CD8-positive, alpha-beta memory T cell (primary cell): ENCODE measurements at places on chromosomes 3 and 15. TPM values are rescaled to one million over a fixed set of nuclear protein-coding genes. Genes with fewer than 3 reads are reported as not detected.
A peak's percentile ranks its signal among the peaks of the same experiment; 100 is the strongest.

GRCh38 chr3:78610462-78611125, 1157.2 kb downstream of the ROBO1 start:
- DNase-seq, result no peak
- no peaks in the 10 kb centered on the region for H3K36me3 ChIP-seq
- H3K27ac ChIP-seq, result no peak overlapping the region
- H3K4me3 ChIP-seq, result no peak overlapping the region

- no peaks in the 10 kb centered on the region for H3K36me3 ChIP-seq
- no peak for DNase-seq
- H3K27ac ChIP-seq, result no peak overlapping the region
- H3K4me1 ChIP-seq, result no peaks in the 10 kb centered on the region
- H3K27me3 ChIP-seq, result no peaks in the 10 kb centered on the region
- no peak overlapping the region for H3K4me3 ChIP-seq
These were observed 35.1 kb upstream of the PTPRG start for GRCh38 chr3:61526308-61526707.

- H3K27ac ChIP-seq, result no peak overlapping the region
- no peaks in the 10 kb centered on the region for H3K4me1 ChIP-seq
- no peak overlapping the region for H3K4me3 ChIP-seq
These were observed 417.3 kb downstream of the NLGN1 start for GRCh38 chr3:173814809-173815208.

DNA sequence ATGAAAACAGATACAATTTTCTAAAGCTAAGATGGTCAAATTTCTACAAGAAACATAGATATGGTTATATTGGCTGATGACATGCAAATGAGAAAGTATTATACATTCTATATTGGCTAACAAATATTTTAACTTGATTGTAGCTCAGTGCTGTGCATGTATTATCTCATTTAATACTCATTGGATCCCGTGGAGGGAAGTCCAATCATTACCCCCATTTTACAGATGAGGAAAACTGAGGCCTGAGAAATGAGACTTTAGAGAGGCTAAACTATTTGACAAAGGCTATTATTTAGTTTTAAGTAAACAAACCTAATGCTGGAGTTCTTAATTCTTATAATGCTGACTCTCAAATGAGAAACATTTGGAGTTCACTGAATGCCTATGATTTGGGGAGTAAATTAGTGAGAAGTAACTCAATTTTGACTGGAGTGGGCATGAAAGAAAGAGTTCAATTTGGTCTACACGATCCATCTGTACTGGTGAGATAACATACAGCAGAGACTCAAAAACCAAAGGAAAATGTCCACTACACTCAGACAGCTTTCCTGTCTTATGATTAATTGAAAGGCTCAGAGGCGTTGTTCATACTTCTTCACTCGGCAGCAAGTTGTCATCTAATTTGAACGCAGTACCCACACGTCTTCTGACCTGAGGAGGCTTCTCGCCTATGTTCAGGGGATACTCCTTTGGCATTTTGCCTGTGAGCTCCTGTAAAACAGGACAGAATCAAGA, 72.2 kb upstream of the LMOD3 start:
- peaks cover 21% of the 10 kb centered on the region for H3K4me1 ChIP-seq
- no peak overlapping the region for H3K27ac ChIP-seq
- no peaks in the 10 kb centered on the region for H3K36me3 ChIP-seq

DNA sequence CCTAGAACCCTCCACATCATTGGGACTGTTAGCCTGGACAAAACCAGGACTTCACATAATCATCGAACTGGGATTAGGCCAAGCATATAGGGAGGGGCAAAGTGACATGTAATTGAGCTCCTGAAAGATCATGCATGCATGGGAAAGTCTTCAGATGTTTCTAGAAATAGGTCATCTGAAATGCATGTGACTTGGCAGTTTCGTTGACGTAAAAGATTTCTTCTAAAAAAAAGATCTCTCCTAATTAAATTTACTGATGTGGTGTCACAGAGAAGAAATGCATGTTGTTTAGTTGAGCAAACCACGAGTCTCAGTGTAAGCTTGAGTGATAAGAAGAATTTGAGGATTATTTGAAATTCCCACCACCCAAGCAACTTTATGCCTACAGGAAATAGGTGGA, 70.0 kb upstream of the LIMD1 start:
- H3K4me1 ChIP-seq, result no peaks in the 10 kb centered on the region
- no peak overlapping the region for H3K4me3 ChIP-seq
- H3K36me3 ChIP-seq, result peaks cover 14% of the 10 kb centered on the region

- no peak overlapping the region for H3K27ac ChIP-seq
- H3K4me1 ChIP-seq, result no peaks in the 10 kb centered on the region
- DNase-seq, result no peak
- no peak overlapping the region for H3K4me3 ChIP-seq
- peaks cover 8% of the 10 kb centered on the region for H3K27me3 ChIP-seq
These were observed 6.1 kb upstream of the RPP14 start for GRCh38 chr3:58299839-58300516.

DNA sequence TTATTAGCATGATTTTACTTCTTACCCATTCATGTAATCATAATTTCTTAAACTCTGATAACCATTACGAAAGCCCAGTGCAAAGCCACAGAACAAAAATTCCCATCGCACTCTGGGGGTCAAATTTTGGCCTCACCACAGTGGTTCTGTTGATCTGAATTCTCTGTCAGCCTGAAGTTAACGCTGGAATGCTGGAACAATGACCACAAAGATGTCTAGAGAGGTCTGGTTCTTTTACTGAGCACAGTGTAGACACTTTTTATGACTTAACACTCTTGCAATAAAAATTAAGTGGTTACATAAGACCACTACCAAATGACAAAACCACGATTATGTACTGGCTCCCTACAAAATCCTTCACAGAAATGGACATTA, 94.7 kb downstream of the PDZRN3 start:
- no peak overlapping the region for H3K27ac ChIP-seq
- no peaks in the 10 kb centered on the region for H3K27me3 ChIP-seq
- no peak for DNase-seq
- H3K4me3 ChIP-seq, result no peak overlapping the region
- H3K4me1 ChIP-seq, result no peaks in the 10 kb centered on the region
- no peaks in the 10 kb centered on the region for H3K36me3 ChIP-seq

DNA sequence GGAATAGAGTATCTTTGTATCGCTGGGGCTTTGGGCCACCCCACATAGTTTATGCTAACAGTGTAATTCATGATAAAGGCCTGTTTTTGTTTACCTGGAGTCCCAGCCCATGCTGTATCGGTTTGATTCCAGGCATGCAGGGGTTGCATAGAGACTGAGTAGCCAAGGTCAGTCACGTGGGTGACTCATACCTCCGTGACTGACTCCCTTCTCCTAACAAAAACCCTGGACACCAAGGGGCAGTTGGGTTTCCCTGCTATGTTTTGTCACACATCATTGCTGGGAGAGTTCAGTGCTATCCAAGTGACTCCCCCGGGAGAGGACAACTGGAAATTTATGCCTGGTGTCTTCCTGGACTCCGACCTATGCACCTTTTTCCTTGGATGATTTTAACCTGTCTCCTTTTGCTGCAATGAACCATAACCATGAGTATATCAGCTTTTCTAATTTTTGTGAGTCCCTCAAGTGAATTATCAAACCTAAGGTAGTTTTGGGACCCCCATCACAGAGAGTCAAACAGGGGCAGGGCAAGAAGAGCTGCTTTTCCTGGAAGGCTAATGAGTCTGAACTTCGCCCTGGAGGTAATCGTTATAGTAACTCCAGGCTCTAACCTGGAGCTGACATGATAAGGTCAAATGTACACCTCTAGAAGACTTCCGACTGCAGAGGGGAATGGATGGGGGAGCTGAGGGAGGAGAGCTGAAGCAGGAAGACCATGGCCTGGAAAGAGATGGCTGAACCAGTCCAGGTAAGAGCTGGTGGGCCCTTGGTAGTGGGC, 57.0 kb downstream of the SRGAP3 start:
- H3K4me3 ChIP-seq, result no peak overlapping the region
- no peak for DNase-seq
- no peaks in the 10 kb centered on the region for H3K27me3 ChIP-seq
- no peaks in the 10 kb centered on the region for H3K4me1 ChIP-seq
- H3K36me3 ChIP-seq, result no peaks in the 10 kb centered on the region
- no peak overlapping the region for H3K27ac ChIP-seq

DNA sequence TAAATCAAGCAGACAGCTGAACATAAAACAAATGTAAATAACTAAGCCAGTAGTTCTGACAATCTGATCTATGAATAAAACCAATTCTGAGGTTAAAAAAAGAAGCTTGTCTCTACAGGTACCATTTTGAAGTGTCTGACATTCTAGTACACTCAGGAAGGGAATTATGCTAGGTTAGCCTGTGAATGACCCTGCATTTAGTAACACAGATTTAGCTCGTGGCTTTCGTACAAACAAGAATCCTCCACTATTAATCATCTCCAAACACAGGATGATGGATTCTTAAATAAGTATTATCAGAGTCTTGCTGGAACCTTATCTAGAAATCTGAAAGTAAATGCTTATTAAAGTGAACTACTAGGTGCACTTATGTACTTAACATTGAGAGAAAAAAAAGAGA, 1120.1 kb downstream of the ROBO1 start:
- no peaks in the 10 kb centered on the region for H3K27me3 ChIP-seq
- no peaks in the 10 kb centered on the region for H3K4me1 ChIP-seq
- no peak overlapping the region for H3K27ac ChIP-seq
- H3K4me3 ChIP-seq, result no peak overlapping the region
- no peaks in the 10 kb centered on the region for H3K36me3 ChIP-seq

GRCh38 chr3:129469026-129469425, 29.0 kb downstream of the IFT122 start:
- DNase-seq, result no peak
- no peak overlapping the region for H3K27ac ChIP-seq
- no peaks in the 10 kb centered on the region for H3K36me3 ChIP-seq
- H3K4me1 ChIP-seq, result no peaks in the 10 kb centered on the region
- no peaks in the 10 kb centered on the region for H3K27me3 ChIP-seq

- DNase-seq, result no peak
- H3K27me3 ChIP-seq, result peaks cover 12% of the 10 kb centered on the region
- H3K27ac ChIP-seq, result no peak overlapping the region
- no peak overlapping the region for H3K4me3 ChIP-seq
These were observed 44.6 kb downstream of the ZIC4 start for GRCh38 chr3:147361454-147362420.

- H3K4me3 ChIP-seq, result no peak overlapping the region
- peaks cover 24% of the 10 kb centered on the region for H3K4me1 ChIP-seq
- H3K27ac ChIP-seq, result no peak overlapping the region
These were observed 53.2 kb downstream of the CD200R1L start for GRCh38 chr3:112793326-112794081.

DNA sequence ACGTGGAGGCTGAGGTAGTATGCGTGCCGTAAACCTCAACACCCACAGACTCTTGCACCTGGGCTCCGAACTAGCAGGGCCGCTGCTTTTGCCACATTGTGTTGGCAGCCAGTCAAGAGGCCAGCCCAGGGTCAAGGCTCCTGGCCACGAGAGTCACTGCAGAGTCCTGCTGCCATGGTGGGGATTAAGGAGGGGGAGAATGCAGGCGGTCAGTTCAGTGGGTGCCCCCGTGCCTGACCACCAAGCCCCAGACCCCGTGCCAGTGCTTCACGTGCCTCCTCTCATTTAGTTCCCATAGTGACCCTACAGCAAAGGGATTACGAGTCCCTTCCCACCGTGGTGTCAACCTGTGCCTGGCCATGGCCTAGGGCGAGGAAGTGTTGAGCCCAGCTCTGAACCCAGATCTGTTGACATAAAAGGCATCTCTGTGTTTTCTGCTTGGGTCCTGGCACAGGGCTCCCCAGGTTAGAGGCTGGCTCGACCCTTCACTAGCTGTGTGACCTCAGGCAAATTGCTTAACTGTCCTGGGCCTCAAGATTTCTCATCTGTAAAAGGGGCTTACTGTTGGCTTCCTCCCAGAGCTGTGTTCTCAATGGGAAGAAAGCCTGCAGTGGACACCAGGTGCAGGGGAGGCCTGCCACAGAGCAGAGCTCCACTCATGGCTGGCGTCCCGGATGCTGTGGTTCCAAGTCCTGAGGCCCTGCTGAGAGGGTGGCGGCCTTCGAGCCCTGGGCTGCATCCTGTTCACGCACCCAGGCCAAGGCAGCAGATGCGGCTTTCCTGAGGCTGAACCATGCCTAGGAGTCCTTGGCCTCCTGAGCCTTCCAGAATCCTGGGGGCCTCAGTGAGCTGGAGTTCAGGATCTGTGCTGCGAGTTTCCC, 32.8 kb downstream of the FBLN2 start:
- H3K36me3 ChIP-seq, result no peaks in the 10 kb centered on the region
- no peak overlapping the region for H3K27ac ChIP-seq
- no peaks in the 10 kb centered on the region for H3K27me3 ChIP-seq
- DNase-seq, result no peak
- H3K4me3 ChIP-seq, result no peak overlapping the region
- no peaks in the 10 kb centered on the region for H3K4me1 ChIP-seq

GRCh38 chr3:64900617-64901521, 213.1 kb upstream of the ADAMTS9 start:
- no peak overlapping the region for H3K27ac ChIP-seq
- no peaks in the 10 kb centered on the region for H3K27me3 ChIP-seq
- no peaks in the 10 kb centered on the region for H3K4me1 ChIP-seq
- DNase-seq, result no peak

GRCh38 chr15:87228460-87228859, 1028.1 kb downstream of the NTRK3 start:
- no peaks in the 10 kb centered on the region for H3K4me1 ChIP-seq

GRCh38 chr3:102454181-102454580, 19.4 kb downstream of the ZPLD1 start:
- no peak overlapping the region for H3K4me3 ChIP-seq
- DNase-seq, result no peak
- no peak overlapping the region for H3K27ac ChIP-seq

DNA sequence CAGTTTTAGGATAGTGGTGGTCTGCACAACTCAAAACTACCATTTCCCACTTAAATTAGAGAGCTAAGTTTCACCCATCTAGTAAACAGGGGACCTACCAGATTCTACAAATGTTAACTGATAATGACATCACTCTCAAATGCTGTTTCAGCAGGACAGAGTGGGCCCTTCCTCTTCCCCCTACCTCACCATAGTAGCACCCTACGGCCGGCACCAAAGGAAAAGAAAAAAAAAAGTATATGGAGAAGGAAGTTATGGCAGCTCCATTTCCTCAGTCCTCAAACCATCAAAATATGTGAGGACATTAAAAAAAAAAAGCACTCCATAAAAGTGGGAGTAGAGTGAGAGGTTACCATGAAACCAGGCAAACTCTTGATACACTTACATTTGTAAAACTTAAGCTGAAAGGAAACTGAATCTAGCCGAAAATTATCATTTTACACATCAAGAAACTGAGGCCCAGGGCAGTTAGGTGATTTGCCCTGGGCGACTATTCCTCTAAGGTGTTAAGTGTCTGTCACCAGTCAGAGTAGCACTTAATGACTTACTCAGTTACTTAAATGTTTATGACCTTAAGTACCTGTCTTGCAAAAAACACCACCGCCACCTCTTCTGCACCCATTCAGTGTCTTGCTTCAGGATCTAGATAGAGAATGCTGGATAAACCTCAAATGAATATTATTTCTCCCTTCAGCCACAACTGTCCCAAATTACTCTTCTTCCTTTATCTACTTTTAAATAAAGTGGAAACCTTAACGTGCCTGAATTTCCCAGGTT, 2.7 kb downstream of the MSL2 start:
- H3K4me1 ChIP-seq, result peaks cover 53% of the 10 kb centered on the region
- peak overlapping the region; percentile 84 for H3K27ac ChIP-seq
- peak overlapping the region; percentile 88 for H3K4me3 ChIP-seq
- no peak for DNase-seq
- H3K36me3 ChIP-seq, result no peaks in the 10 kb centered on the region

The SLC51A gene
- polyA plus RNA-seq, result 1.1 TPM

The RTP1 gene
- polyA plus RNA-seq, result not detected

The XRN1 gene
- 57.8 TPM for polyA plus RNA-seq

The HIGD2B gene
- polyA plus RNA-seq, result not detected
